ENCODE measurements at places on chromosomes 4 and X.

GRCh38 chr4:8470451-8471024, 30.0 kb downstream of the TRMT44 start:
- DNase-seq = no peak

GRCh38 chr4:42954963-42955669, 62.6 kb downstream of the GRXCR1 start:
- no peak for DNase-seq

DNA sequence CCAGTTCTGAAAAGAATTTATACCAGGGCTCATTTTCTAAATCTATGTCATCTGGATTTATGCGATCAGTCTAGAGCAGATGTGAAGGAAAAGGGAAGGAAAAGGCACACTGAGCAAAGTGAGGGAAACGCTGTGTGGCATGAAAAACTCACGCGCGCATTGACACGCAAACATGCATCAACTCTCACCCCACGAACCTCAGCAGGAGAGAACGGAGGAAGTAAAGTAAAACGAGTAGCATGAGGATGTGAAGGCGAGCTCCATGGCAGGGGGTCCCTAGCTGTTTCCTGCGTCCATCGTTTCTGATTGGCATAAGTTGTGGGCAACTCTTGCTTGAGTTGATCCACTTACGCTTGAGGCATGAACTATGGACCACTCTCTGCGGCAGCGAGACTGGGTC, 102.8 kb upstream of the PDLIM3 start:
- DNase-seq = no peak

GRCh38 chr4:68373513-68373912, 23.6 kb upstream of the YTHDC1 start:
- peak; percentile 73 for DNase-seq

- no peak for DNase-seq
Measured at GRCh38 chr4:41719417-41719816, 29.1 kb downstream of the PHOX2B start.

DNA sequence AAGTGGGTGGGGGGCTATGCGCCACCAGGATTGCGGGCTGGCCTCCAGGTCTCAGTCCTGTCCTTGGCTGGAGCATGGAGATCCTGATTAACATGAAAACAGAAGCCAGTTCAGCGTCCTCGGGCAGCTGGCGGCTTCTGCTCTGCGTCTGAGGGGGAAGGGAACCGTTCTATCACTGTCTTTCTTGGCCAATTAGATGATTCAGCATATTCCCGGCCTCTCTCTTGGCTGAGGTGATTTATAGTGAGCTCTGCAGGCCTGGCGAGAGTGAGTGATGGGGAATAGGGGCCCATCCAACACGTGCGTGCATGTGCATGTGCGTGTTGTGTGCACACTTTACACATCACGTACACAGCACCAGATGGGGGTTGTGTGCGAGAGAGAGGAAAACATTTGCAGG, 145.8 kb upstream of the ATP6AP2 start:
- peak; percentile 51 for DNase-seq

Data from cardiac fibroblast (primary cell).